Stimulated activated CD4-positive, alpha-beta T cell treated with anti-CD3 and anti-CD28 coated beads, Interleukin-1b, Interleukin-23, amount 100 ng/mL, for 1 hour (primary cell): ENCODE measurements at places on chromosomes 1 and 21.

GRCh38 chr1:56863265-56863992 lies 8.8 kb downstream of the C8A start:
- DNase-seq, result no peak

DNA sequence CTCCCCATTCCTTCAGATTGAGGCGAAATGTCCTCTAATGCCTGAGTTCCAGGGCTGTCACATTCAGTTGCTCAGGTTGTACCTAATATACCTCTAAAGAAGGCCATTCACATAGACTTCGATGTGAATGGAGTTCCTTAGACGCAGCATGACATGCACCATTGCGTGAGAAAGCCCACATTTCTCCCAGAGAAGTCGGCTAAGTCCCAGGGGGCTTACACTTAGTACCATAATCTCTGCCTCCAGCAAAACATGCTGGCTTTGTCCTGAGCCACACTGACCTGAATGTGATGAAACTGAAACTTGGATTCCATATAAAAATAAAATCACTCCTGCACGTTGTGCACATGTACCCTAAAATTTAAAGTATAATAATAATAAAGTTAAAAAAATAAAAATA lies 23.2 kb upstream of the SLC2A1 start:
- DNase-seq, result no peak

GRCh38 chr1:95888941-95889390 lies 655.0 kb downstream of the RWDD3 start:
- no peak for DNase-seq

- DNase-seq, result no peak
Observed at GRCh38 chr1:39387452-39387851, 104.0 kb upstream of the BMP8A start.

- no peak for DNase-seq
Observed at GRCh38 chr1:72637593-72637992, 355.3 kb upstream of the NEGR1 start.

GRCh38 chr1:167333124-167333523 lies 112.4 kb downstream of the POU2F1 start:
- DNase-seq, result no peak

GRCh38 chr1:116075990-116076389 lies 35.2 kb upstream of the MAB21L3 start:
- DNase-seq, result no peak

DNA sequence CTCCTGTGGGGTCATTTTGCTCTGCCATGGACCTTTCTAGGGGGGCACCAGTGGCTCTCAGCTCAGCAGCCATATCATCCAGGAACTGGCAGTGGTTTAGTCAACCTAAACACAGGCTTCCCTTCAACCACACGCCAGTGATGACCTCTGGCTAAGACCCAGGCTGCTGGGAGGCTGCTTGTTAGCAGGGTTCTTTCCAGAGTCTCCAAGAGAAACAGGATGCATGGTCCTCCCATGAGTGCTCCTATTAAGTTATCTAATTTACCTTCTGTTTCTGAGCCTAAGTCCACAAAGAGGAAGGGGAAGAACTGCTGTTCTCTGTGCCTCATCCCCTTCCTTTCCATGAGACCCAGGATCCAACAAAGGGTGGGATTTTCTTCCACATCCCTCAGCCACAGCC lies 137.3 kb upstream of the PLXNA2 start:
- DNase-seq, result no peak

GRCh38 chr1:91617285-91617765 lies 116.7 kb downstream of the CDC7 start:
- DNase-seq, result no peak

- no peak for DNase-seq
Observed at GRCh38 chr1:204317170-204317569, 42.6 kb downstream of the PLEKHA6 start.

DNA sequence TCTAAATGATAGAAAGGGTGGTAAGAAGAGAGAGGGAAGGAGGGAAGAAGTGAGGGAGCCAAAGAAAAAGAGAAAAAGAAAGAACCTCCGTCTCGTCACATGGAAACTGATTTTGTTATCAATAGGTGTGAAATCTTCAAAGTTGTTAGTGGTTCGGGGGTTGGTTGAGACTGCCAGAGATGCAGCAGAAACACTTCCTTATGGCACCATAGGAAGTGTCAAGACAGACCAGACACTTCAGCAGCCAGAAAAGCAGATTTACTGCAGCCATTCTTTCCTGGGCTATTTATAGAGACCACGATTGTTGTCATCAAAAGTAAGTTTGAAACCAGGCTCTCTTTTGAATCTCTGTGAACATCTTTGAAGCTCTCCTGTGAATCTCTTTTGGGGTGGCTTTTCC lies 150.5 kb downstream of the PLPPR5 start:
- DNase-seq, result no peak

- no peak for DNase-seq
Observed at GRCh38 chr1:154578058-154578418, 10.5 kb downstream of the CHRNB2 start.

- DNase-seq, result no peak
Observed at GRCh38 chr1:121525355-121525754, 340.6 kb downstream of the SRGAP2C start.

DNA sequence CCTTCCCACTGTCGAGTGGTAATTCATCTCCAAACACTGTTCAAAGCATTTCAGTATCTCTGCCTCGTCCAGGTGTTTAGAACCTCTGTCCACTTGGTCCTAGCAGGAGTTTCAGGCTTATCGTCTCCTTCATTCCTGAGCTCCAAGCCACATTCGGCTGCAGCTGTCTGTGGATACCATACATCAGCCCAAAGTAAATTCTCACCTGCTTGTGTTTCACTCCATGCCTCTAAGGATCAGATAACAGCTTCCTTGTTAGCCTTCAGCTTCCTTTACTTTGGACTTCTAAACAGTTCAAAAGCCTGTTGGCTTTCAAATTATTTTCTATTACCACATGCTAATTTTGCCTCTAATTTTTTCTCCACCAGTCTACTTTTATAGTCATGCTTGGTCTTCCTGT lies 219.0 kb upstream of the L1TD1 start:
- DNase-seq, result no peak

- no peak for DNase-seq
Observed at GRCh38 chr1:89946532-89946931, 48.4 kb upstream of the ZNF326 start.

- no peak for DNase-seq
Observed at GRCh38 chr1:239952348-239953308, 139.1 kb upstream of the FMN2 start.

- no peak for DNase-seq
Observed at GRCh38 chr1:243850202-243850451, at the start of gene AKT3. Gene AKT3, minus strand, starts transcription at chr1:243850243. Its CDS starts 7,073 bp downstream, at chr1:243843170.

DNA sequence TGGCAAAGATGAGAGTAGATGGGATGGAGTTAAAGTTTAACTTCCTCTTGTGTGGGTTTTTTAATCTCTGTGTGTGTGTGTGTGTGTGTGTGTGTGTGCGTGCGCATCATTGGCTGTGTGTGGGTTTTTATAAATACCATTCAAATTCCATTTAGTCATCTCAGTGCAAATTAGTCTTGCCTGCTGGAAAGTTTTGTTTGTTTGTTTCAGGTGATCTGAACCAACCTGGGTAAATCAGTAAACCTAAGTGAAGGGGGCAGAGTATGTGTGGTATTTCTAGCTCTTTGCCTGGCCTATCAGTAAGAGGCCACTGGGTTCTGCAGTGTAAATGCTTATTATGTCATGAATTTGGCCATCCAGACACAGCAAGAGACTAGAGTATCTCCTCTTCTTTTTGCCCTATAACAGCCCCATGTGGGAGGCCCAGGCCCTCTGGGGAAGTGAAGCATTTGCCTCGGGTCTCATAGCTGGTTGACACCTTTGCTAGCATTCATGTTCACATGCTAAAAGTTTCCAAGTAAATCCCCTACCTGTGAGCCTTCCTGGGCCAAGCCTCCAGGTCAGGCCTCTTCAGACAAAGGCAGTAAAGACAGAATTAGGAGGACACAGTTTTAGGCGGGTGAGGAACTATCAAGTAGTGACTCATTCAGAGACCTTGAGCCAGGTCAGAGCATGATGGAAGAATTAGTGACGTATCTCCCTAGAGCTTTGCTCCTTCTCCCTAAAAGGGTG lies 14.7 kb downstream of the INTS3 start:
- DNase-seq, result no peak

DNA sequence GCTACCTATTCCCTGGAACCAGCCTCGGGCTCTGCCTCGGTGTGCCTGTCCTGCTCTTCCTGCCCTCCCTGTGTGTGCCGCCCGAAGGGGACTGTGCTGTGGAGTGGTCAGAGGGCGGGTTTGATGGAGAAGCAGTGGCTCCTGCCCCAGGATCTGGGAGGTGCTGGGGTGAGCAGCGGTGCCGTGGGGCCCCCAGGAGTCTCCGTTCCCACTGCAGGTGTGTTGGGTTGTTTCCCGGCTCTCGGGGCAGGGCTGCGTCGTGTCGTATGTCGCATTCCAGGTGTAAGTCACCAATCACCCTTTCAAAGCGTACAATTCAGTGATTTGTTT lies 32.6 kb upstream of the TTC34 start:
- DNase-seq, result no peak

- no peak for DNase-seq
Observed at GRCh38 chr1:119141020-119141424, 569 bp upstream of the WARS2 start.

- no peak for DNase-seq
Observed at GRCh38 chr1:20530306-20530705, 22.1 kb upstream of the FAM43B start.

GRCh38 chr21:44392185-44392584 lies 38.8 kb downstream of the TRPM2 start:
- DNase-seq, result no peak

- DNase-seq, result no peak
Observed at GRCh38 chr1:59079434-59080140, 217.3 kb upstream of the FGGY start.

- no peak for DNase-seq
Observed at GRCh38 chr1:14238472-14239307, 359.8 kb upstream of the KAZN start.

- DNase-seq, result no peak
Observed at GRCh38 chr21:40837456-40837855, 9.5 kb downstream of the DSCAM start.

GRCh38 chr1:2199042-2199810 lies 4.7 kb upstream of the FAAP20 start:
- DNase-seq, result peak; percentile 57

DNA sequence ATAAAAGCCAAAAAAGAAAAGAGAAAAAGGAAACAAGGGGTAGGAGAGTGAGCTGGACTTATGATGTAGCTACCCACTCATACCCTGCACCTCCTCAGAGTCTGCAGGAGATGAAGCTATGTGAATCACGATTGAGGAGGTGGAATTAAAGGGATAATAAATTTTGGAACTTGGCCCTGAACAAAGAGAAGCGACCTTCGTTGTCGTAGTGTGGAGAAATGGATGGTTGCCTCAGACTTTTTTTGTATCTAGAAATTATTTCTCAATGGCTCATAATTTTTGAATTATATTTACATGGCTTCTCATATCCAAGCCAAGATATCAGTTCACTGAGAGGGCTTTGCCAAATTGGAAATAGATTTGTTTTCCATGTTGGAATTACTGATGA lies 37.8 kb upstream of the SIPA1L2 start:
- DNase-seq, result no peak

- peak; percentile 34 for DNase-seq
Observed at GRCh38 chr1:200888349-200888838, 6.3 kb upstream of the INAVA start.

DNA sequence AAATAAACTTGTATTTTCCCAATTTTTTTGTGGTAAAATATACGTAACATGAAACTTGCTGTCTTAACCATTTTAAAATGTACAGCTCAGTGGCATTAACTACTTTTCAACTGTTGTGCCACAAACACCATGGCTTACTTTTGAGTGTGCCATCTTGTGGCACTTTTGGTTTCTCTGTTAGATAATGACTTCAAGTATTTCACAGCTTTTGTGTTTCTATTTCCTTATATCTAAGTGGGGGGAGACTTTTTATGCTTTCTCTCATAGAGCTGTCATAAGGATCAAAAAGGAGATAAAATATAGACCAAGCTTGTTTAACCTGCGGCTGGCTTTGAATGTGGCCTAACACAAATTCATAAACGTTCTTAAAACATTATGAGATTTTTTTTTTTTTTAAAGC lies 44.3 kb downstream of the CDC14A start:
- no peak for DNase-seq

DNA sequence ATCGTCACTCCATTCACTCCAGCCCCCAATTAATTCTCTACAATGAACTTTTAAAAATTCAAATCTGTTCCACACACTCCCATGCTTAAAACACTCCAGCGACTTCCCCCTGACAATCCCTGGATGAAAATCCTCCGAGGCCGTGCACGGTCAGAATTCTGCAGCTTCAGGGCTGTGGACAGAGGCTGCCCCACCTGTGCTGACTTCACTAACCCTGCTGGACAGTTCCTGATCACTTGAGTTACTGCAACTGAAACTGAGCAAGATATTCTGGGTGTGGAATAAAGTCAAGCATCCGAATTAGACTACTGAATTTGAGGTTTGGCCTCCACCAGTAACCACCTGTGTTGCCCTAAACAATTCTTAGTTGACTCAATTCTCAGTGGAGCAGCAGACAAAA lies 1.0 kb upstream of the JAK1 start:
- no peak for DNase-seq

- no peak for DNase-seq
Observed at GRCh38 chr1:196059210-196059609, 549.0 kb downstream of the KCNT2 start.

GRCh38 chr1:210250665-210250997 lies 18.0 kb downstream of the SERTAD4 start:
- no peak for DNase-seq

DNA sequence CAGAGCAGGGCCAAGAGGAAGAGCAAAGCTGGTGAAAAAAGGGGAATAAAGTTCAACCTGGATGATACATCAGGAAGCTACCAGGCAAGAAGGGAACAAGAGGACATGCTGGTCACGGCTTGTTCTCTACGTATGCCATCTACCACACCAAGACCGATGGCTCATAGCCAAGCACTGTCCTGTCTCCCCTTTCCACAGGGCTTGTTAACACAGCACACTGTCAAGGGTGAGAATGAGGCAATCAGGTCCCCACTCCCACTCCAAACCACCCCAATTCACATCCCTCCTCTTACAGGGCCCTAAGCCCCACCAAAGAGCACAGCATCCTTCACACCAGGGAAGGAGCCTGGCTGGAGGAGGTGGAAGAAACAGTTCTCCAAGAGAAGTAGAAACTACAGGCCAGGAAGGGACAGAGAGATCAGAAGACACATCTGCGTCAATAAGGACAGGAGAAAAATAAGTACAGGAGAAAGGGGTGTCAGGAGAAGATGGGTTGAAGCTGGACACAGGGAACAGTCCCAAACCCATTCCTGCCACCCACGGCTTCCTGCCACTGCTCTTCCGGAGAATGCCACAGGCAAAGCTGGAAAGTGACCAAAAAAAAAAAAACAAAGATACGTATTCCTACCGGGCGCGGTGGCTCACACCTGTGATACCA lies 923 bp upstream of the SHC1 start:
- DNase-seq, result no peak

- DNase-seq, result no peak
Observed at GRCh38 chr1:228902781-228903433, 167.6 kb downstream of the RHOU start.
